CD4-positive, alpha-beta T cell treated with Interleukin-6 at 100 ng/mL for 8 hours (primary cell): ENCODE measurements at places on chromosomes 12 and 14.

DNA sequence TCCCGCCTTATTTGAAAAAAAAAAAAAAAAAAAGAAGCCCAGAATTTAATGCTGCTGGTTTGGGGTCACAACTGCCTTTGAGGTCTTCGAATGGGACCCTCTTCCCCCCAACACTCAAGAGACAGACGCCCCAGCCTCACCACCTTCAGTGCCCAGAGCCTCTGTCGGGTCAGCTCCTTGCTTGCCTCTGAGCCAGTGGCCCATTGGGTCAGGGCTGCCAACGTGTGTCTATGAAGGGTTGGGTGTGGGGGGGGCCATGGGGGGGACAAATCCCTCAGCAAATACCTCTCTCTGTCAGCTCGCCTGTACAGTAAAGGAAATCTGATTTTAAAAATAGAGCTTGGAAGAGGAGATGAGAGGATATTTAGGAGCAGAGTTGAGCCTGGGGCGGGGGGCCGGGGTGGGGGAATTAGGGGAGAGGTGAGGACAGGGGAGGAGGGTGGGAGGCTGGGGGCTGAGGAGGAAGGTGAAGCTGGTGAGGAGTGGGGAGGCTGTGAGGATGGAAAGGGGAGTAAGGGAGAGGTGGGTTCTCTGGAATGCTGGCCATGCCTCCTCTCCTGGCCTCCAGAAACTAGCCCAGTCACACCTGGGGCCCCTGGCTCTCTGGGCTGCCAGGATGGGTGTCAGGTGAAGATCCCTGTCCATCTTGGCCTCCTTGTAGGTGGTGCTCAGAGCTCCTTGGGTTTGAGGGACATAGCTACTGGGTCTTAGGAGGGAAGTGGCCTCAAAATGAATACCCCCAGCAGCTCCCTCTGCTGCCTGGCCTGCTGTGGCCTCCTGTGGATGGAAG lies 13.3 kb downstream of the RTL1 start:
- DNase-seq, result no peak

DNA sequence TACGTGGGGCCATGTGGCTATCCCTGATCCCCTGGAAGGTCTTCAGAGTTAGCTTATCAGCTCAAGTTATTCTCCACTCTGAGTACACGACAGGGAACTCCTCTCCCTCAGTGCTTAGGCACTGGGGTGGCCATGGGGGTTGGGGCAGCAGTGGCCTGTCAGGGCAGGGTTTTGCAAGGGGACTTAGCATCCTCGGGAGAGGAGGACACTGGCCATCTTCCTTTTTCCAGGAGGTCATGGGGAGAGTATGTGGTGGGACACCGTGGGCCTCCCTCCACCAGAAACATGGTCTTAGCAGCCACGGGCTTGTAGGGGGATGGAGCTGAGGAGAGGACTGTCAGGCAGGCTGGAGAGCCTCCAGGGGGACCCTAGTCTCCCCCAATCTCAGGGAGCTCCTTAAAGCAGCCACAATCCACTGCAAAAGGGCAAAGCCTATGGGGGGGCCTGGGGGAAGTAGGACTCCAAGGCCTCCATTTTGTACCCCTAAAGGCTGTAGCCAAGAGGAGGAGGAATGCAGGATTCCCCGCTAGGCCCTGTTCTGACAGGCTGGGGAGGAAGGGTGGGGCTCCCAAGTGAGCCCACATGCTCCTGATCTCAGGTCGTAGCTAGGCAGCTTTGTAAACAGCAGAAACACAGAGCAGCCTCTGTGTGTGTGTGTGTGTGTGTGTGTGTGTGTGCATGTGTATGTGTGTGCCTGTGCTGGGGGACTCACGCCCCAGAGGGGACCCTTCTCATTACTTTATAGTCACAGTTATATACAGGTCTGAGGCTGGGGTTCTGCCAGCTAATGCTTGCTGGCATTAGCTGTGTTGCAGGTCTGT lies 36.6 kb downstream of the KRT80 start:
- peak; percentile 59 for DNase-seq

DNA sequence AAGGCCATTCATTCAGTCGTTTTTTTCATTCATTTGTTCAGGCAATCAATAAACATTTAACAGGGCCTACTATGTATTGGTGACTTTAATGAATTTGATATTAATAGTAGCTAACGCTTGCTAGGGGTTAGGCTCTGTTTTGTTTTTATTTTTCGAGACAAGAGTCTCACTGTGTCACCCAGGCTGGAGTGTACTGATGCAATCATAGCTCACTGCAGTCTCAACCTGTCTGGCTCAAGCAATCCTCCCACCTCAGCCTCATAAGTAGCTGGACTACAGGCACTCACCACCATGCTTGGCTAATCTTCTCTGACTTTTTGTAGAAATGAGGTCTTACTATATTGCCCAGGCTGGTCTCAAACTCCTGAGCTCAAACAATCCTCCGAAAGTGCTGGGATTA lies 25.6 kb upstream of the MED13L start:
- no peak for DNase-seq

DNA sequence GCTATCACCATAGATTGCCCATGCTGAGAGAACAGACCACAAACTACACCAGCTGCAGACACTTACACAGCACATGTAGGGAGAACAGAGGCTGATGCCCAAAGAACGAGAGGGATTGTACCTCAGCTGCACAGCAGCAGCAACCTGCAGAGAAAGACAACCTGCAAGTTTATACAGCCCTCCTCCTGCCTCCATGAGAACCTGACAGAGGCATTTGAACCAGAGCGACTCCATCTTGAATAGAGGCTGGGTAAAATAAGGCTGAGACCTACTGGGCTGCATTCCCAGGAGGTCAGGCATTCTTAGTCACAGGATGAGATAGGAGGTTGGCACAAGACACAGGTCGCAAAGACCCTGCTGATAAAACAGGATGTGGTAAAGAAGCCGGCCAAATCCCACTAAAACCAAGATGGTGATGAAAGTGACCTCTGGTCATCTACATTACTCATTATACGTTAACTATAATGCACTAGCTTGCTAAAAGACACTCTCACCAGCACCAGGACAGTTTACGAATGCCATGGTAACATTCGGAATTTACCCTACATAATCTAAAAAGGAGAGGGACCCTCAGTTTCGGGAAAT lies 262.4 kb upstream of the HMGA2 start:
- no peak for DNase-seq

DNA sequence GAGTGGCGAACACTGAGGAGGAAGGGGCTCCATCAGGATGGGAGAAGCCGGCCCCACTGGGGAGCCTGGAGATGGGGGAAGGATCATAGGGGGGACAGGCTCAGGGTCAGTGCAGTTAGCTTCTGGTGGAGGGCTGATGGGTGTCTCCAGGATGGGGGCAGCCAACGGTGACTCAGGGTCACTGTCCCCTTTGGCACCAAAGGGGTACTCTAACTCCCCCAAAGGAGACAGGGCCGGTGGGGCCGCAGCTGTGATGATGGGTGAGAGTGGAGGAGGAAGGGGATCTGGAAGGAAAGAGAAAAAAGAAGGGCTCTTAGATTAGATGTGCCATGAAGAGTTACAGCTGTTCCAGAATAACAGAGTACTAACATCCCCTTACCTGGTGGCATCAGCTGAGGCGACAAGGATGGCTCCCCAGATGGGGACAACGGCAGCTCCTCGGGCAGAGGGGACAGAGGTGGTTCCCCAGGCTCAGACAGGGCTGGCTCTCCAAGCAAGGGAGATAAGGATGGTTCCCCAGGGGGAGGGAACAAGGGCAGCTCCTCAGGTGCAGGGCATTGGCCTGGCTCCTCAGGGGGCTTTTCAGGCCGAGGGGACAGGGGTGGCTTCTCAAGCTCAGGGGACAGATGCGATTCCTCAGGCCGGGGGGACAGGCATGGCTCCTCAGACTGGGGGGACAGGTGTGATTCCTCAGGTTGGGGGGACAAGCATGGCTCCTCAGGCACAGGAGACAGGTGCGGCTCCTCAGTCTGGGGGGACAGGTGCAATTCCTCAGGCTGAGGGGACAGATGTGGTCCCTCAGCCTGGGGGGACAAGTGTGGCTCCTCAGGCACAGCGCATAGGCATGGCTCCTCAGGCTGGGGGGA lies 9.9 kb downstream of the KMT2D start:
- DNase-seq, result no peak

GRCh38 chr14:61064856-61065255 lies 83.8 kb downstream of the SLC38A6 start:
- DNase-seq, result no peak
